ENCODE measurements at places on chromosomes 3 and 15.

GRCh38 chr3:28308196-28308595, 40.3 kb upstream of the ZCWPW2 start:
- DNase-seq: no peak

- DNase-seq: no peak
These were observed 48.4 kb upstream of the CCDC80 start for GRCh38 chr3:112689385-112689784.

DNA sequence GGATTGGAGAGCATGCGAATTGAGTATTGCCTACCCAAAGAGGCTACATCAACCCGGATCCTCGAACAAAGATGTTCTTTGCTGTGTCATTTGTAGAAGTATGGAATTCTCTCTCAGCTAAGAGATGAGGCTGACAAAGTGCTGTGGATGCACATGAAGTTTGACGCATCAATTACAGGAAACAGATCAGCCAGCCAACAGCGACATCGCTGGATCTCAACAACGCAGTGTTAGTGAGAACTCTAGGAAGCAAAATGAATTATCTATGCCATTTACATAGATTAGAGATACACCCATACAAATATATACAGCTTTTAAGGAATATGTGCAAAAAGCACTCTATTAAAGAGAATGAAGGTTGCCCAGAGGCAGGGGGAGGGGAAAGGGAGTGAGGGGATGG, 160.6 kb upstream of the RGMA start:
- DNase-seq: no peak

- DNase-seq: no peak
These were observed 60.3 kb upstream of the PDZRN3 start for GRCh38 chr3:73685061-73685460.

- no peak for DNase-seq
These were observed 312.8 kb downstream of the CLSTN2 start for GRCh38 chr3:140247775-140248174.

DNA sequence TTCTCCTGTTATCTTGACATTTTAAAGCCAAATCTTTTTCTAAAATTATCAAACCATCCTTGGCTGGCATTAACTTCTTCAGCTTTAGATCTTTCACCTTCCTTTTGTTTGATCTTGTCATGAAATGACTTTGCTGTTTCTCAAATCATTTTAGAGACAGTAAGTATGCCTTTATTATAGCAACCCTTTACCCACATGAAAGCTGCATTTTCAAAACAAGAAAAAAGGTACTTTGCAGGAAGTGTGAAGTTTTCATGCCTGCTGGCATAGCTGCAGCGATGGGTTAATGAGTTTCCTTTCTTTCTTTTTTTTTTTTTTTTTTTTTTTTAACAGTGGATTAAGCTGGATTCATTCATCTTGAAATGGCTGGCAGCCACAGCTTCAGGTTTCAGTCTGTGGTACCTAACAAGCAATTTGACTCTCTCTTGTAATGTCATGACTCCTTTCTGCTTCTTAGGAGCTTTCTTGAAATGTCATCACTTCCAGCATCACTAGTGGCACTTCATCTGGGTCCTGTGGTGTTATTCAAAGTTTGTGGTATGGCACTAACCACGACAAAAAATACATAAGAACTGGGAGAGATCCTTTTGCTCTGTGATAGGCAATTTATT, 18.8 kb downstream of the SLC25A26 start:
- peak; percentile 29 for DNase-seq

- no peak for DNase-seq
These were observed 167.9 kb downstream of the OSBPL10 start for GRCh38 chr3:31813197-31813596.

DNA sequence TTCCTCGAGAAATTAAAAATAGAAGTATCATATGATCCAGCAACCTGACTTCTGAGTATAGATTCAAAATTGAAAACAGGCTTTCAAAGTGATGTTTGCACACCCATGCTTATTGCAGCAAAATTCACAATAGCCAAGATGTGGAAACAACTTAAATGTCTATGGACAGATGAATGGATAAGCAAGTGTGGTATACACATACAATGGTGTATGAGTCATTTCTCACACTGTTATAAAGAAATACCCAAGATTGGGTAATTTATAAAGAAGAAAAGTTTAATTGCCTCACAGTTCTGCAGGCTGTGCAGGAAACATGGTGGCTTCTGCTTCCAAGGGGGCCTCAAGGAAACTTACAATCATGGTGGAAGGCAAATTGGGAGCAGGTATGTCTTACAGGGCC, 100.8 kb downstream of the KLF13 start:
- DNase-seq: no peak

GRCh38 chr3:190546881-190547510, 33.1 kb downstream of the IL1RAP start:
- DNase-seq: no peak

GRCh38 chr3:17986348-17986816, 244.0 kb upstream of the TBC1D5 start:
- no peak for DNase-seq

DNA sequence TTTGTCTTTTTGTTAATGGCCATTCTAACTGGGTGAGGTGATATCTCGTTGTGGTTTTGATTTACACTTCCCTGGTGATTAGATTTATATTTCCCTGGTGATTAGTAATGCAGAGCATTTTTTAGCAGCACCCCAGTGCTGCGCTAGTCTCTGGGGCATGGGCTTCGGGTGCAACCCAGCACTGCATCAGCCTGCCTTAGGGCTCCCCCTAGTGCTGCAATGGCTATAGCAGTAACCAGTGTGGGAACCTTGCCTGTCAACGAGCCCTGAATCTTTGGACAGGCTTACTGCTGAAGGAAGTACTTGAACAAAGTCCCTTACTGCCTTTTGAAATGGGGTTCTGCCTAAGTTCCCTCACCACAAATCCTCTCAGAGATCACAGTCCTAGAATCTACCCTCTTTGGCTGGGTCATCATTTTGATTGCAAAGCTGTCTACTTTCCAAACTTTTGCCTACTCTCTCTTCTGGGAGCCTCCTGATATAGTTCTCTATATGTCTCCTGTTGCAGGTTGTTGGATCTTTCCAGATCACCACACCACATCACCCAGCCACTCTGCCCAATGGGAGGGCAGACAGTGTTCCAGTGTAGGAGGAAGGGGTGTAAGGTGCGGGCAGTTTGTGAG, 79.2 kb upstream of the CCNL1 start:
- peak; percentile 49 for DNase-seq

GRCh38 chr3:143070977-143071551, 48.5 kb upstream of the CHST2 start:
- no peak for DNase-seq

GRCh38 chr3:177793451-177793850, 596.2 kb upstream of the TBL1XR1 start:
- DNase-seq: no peak

GRCh38 chr15:67405208-67406191, 115.4 kb upstream of the C15orf61 start:
- no peak for DNase-seq

DNA sequence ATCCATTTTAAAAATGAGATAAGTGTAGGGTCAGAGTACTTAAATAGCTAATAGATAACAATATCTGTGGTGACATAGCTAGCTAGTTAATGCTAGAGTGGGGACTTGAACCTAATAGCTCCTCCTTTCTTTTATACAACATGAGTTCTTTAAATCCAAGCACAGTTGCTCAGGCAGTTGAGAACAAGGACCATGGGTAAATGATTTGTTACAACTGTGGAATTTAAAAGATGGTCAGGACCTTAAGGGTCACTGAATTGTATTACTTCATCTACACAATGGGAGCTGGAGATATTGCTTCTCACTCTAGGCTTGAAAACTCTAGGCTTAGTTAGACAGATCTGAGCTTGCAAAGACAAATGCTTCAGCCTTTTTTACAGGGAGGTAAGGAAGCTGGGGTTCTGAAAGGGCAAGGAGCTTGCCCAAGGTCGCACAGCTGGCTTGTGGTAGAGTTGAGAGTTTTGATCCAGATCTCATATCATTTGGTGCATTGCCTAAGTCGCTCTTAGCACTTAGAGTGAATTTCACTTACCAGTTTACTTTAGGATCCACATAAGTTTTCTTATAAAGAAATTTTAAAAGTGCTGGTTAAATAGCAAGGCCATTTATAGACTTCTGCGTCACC, 90.2 kb downstream of the EDEM1 start:
- DNase-seq: no peak

DNA sequence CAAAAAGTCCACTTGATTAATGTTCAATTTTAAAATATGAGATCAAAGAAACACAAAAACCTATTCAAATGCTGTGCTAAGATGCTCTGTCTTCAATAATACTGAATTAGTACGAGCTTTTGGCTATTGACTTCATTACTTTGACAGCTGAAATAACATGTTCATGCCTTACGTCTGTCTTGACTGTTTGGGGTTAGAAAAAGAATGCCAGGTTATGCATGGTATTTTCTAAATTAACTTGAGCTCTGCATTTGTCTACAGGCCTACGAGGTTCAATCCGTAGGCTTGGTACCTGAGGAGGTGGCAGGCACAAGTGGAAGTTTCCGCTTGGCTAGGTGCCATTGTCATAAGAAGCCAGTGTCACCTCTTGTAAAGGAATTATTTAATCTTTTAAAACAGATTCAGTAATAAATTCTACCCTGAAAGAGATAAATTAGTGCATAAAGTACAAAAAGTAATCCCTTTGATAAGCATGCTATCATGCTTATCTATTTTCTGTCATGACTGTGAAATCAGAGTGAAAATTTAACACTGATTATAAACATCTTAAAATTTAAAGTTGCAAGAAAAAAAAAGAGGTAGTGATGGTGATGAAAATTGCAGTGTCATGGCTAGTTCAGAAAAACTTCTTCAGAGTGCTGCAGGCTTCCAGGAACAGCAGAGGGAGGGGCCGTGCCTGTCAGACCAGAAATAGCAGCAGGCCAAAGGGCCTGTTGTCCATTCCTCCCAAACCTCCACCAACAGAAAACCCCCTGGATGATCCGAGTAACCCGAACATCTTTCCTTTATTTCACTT, 115.7 kb downstream of the ARRDC4 start:
- no peak for DNase-seq

DNA sequence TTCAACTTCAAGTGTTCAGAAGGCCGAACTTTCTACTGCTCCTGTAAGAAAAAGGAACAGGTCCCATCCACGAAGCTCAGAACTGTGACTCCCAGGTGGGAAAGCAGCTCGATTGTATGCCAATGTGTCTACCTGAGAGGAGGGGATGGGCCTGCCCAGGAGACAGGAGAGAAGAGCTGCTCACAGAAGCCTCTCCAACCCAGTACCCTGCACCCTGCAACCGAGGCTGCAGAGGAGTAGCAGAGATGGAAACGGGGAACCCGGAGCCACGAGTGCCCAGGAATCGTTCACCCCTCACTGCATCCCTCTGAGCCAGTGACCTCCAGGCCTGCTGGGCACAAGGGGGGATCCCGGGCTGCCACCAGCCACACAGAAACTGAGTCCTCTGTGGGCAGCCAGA, 86.5 kb upstream of the PRR23E start:
- DNase-seq: no peak

DNA sequence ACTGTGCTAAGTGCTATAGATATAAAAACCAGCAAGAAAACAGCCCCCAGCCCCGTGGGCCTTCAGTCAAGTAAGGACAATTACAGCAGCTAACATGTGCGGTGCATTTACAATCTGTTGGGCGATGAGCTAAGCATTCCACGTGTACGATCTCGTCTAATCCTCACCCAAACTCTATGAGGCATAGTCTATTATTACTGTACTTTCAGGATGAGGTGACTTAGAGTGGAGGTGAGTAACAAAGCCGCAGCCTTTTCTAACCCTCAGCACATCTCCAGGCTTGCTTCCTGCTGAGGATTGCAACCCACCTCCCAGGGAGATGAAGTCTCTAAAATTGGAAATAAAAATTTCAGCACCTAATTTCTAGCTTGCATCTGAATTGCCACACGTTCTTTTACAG, 53.2 kb upstream of the MCF2L2 start:
- DNase-seq: no peak

DNA sequence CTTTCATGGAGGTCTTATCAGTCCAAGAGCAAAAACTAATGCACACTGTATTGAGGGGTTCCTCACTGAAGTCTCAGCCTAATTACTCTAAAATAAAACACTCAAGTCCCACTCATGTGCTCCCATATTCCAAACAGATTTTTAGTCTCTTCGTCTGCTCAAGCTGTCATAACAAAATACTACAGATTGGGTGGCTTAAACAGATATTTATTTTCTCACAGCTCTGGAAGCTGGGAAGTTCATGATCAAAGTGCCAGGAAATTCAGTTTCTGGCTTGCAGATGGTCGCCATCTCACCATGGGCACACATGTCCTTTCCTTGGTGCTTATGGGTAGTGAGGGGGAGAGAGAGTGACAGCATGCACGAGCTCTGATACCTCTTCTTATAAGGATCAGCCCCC, 147.5 kb downstream of the ANXA2 start:
- no peak for DNase-seq

GRCh38 chr15:39788800-39789565, 6.3 kb upstream of the FSIP1 start:
- DNase-seq: no peak

DNA sequence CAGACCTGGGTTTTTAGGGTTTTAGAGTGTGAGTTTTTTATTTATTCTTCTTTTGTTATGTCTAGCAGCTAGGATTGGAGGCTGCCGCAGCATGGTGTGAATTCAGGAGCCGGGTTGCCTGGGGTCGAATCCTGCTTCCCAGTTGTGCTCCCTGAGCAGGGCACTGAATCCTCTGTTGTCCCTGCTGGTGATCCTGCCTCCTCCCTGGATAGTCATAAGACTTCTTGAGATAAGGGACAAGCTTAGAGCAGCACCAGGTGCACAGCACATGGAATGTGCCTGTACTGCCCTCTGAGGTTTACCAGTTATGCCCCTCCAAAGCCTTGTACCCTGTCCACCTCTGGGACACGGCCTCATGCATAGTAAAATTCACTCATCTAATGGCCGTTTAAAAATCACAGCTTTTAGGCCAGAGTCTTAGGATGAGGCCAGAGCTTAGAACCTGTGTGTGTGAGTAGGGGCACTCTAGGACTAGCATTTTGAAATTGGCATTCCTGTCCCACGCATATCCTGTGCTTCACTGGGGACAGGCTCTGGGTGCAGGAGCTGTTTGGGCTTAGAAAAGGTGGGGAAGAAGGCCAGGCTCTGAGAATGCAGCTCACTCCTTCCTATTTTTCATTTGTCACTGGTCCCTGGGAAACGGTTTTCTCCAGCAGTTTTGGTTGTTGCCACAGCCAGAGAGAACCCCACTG, 47.7 kb downstream of the CHCHD6 start:
- no peak for DNase-seq

GRCh38 chr3:9866639-9867038, 13.4 kb downstream of the CIDEC start:
- DNase-seq: no peak

DNA sequence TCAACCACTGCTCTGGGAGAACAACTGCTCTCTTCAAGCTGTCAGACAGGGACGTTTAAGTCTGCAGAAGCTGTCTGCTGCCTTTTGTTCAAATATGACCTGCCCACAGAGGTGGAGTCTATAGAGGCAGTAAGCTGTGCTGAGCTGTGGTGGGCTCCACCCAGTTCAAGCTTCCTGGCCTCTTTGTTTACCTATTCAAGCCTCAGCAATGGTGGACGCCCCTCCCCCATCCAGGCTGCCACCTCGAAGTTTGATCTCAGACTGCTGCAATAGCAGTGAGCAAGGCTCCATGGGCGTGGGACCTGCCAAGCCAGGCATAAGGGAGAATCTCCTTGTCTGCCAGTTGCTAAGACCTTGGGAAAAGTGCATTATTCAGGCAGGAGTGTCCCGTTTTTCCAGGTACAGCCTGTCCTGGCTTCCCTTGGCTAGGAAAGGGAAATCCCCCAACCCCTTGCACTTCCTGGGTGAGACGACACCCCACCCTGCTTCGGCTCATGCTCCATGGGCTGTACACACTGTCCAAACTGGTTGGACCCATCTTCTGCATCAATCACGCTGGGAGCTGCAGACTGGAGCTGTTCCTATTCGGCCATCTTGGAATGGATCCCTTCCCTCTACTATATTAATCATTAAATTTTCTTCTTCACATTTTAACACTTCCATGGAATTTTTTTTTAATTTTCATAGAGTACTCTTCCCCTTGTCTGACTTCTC, 167.0 kb upstream of the UBE2E2 start:
- DNase-seq: peak; percentile 47

Data from naive thymus-derived CD4-positive, alpha-beta T cell (primary cell).